ENCODE measurements at places on chromosomes 4 and X.

DNA sequence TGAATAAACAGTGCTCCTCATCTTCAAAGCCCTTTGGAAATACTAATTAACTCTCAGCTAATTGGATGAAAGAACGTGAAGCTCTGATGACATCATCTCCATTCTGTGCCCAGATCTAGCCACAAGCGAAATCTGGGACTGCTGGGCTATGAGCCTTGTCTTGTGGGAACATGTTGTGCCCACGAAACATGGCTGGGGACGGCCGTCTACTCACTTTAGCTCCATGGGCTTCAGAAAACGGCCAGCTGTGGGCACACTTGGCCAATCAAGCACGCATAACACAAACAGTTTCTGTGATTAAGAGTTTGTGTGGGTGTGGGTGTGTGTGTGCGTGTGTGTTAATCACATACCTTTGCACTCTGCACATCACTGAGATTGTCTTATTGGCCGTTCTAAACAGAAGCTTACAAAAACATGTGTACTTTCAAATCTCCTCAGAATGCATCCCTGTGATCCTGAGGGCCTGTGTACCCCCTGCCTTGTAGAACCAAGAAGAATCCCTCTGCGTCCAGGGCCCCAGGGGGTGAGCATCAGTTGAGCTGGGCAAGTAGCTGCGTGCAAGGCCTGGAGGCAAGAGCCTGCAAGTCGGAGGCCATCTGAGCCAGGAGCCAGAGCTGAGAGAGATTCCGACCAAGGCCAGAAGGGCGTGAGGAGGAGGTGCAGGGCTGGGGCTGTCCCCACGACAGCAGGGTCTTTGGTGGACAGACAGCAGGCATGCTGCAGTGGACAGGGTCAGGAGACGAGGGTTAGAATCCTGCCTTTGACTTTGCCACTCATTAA, 18.7 kb upstream of the ZNF185 start:
- no peak for DNase-seq

DNA sequence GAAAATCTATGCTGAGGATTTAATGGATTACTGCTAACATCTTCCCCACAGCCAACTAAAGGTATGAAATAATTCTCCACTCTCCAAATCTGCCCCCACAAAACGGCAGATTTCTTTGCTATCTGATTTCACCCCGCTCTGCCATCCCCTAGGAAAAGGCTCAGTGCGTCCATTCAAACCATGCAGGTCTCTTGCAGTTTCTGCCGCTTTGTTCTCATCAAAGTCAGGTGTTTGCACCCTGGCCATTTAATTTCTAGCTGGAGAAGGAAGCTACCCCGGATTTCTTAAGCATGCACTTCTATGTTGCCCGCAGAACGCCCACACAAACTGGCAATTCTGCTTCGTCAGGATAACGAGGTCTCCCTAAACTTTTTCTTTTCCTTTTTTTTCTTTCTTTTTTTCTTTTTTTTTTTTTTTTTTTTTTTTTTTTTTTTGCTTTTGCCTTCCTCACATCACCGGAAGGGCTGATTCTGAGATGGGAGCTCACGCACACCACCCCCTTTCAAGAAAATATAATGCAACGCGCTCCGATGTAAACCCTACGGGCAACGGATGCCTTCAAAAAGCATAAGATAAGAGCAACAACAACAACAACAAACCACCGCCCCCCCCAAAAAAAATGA, 3.3 kb downstream of the NLGN4X start:
- no peak for DNase-seq

DNA sequence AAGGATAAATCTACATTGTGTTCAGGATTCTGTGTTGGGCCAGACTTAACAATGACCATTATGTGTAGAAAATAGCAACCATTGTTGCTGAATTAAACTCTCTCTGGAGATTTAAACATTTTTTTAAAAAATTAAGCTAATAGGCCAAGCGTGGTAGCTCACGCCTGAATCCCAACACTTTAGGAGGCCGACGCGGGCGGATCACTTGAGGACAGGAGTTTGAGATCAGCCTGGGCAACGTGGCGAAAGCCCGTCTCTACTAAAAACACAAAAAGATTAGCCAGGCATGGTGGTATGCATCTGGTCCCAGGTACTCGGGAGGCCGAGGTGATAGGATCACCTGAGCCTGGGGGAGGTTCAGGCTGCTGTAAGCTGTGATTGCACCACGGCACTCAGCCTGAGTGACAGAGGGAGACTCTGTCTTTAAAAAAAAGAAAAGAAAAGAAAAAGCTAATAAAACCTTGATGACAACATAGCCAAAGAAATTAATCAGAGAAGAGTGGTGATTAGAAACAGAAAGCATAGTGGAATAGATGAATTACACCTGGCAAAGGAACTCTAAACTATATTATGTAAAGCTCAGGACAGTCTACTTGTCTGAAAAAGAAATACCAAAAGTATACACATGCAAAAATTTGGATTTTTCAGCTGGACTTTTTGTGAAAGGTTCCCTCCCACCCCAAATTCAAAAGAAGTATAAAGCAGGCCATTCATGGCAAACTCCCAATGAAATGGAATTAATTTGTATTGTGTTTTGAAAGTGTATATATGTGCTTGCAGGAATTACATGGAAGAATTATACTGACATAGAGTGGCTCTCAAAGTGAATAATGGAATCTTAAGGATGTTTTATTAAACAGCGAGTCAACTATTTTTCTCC, 21.9 kb downstream of the PLS3 start:
- no peak for DNase-seq

GRCh38 chr4:83536362-83537272, 709 bp downstream of the GPAT3 start:
- DNase-seq, result no peak

GRCh38 chrX:114134465-114134864, 449.4 kb upstream of the HTR2C start:
- DNase-seq, result no peak

DNA sequence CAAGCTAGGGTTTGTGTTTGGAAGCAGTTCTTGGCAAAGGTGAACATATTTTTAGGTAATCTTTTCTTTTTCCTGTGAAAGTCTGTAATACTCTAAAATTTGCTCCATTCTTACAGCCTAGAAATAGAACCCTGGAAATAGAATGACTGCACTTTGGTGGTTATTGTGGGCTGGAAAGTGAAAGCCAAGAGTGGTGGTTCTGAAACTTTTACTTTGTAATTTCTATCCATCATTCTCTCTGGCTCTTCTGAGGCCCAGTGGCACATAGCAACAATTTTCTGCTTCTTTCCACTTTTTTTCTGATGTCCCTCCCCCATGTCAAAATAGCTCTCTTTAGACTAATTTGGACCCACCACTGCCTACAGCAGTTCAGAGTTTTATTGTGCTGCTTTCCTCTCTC, 300.4 kb upstream of the RPS6KA3 start:
- DNase-seq, result no peak

DNA sequence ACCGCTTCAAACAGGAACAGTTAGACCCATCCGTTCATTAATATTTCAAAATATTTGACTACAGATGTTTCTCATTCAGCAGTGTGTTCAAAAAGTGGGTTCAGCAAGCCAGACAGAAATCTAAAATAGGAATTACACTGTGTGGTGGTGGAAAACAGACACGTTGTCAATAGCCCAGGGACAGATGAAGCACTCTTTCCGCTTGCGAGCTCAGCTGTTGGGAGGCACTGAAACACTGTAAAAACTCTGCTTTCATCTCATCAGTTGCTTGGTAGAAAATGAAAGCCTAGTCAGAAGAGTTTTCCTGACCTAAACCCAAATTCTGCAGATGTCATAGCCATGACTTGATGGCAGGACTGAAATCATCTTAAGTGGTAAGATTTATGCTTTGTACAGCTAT, 38.5 kb downstream of the LRP2BP start:
- no peak for DNase-seq

DNA sequence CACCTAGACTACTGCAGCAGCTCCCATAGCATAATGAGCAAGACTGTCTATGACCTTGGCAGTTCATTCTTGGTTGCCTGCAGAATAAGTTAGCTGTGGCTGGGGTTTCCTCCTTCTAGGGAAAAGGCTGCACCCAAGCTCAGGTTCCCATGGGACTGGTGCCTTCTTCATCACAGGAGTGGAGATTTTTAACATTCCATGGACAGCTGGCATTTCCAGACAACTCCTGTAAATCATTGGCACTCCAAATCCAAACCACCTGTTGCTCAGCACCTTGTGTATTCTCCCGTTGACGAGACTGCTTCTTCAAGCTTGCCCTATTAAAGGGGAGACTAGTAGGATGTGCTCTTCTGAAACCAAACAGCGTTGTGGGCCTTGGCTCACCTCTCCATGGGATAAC, 7.8 kb upstream of the NUP54 start:
- no peak for DNase-seq

DNA sequence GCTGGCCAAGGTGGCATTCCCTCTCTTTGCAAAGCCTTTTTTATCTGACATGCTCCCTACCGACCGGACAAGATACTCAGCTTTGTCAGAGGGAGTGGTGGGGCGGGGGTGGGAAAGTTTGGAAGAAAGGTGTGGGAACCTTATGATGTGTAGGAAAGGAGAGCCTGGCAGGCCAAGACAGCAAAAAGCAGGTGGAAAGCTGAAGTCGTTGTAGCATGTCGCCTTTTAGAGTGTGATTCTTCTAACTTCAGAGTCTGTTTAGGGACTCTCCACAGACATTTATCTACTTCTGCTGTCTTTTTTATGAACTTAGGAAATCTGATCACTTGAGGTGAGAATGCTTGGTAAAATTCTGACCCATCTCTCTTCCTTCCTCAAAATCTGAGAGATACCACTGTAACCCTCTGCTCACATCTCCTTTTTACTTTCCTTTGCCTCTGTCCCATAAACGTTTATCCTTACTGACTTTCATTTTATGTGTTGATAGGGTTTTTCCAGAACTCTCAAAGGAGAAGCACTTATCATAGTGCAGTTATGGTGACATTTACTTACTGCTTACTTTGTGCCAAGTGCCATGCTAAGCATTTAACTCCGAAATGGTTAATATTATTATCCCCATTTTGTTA, 8.2 kb upstream of the RUFY3 start:
- DNase-seq, result no peak

DNA sequence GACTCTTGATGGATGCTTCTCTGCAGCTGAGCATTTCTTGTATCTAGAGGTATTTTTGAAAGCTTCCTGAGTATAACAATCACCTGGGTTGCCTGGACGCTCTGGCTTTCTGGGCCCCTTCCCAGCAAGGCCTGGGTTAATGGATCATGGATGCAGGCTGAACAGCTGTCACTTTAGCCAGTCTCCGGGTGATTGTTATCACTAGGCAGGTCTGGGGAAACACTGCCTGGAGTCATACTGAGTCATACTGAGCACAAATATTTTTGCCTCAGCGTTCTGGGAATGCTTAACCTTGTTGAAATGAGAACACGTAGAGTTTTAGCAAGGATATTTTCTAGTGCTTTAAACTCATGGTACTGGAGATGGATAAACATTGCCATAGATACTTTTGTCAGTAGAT, 102.6 kb downstream of the PHEX start:
- no peak for DNase-seq

DNA sequence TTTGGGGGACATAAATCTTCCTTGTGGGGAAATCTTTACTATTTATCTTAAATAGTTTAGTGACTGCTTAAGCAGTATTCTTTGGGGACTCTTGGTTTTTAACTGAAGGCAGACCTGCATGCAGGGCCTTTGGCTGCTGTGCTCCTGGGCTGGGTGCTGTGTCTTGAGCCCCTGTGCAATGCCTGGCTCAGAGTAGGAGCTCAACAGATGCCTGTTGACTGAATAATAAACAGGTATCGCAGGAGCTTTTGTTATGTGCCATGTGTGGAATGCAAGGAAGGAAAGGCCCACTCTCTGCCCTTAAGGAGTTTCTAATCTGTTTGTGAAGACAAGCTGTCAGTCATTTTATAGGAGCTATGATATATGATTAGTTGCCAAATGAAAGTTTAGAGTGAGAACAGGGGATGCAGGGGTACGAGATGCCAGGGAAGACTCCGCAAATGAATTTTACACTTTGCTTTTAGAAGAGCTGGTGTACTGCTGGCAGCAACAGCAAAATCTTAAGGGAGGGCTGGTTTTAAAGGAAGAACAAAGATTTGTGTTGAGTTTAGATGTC, 6.7 kb downstream of the GAB1 start:
- DNase-seq, result no peak

- DNase-seq, result no peak
Observed at GRCh38 chr4:144350706-144351105, 210.2 kb upstream of the GYPA start.

DNA sequence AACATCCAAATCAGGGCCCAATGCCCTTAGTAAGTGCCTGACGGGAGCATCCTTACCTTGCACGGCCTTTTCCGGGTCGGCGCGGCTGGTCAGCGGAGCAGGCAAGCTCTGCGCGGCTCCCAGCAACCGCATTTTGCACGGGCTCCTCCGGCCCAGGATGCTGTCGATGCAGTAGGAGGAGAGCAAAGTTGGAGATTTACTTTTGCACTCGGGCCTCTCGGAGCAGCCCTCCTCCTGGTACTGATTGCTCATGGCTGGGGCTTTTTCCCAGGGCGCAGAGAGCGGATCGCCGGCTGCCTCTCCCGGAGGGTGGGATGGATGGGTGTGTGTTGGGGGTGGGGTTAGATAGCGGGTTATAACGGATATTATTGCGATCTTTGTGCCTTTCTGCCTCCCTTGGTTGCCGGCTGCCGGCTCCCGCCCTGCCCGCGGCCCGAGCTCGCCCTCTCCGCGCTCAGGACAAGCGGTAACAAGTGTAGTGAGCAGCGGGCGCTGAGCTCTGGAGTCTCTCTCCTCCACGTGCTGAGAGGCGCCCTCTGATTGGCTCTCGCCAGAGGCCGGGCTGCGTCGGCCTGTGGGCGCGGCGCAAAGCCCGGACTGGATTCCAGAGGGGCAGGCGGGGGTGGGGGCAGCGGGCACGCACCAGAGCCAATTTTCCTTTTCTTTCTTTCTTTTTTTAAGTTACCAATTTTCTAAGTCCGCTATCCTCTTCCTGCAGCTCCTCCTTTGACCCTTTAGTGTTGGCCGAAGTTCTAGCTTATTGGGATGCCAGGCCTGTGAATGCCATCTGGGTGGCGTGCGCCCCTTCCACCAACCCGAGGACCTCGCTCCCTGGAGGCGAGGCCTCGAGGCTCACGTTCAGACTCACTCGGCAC, at the start of gene ARX:
TSS of gene ARX (minus strand) at position 480 of the 875 bp plus-strand sequence. CDS start at position 252, 228 bp downstream.
- no peak for DNase-seq

DNA sequence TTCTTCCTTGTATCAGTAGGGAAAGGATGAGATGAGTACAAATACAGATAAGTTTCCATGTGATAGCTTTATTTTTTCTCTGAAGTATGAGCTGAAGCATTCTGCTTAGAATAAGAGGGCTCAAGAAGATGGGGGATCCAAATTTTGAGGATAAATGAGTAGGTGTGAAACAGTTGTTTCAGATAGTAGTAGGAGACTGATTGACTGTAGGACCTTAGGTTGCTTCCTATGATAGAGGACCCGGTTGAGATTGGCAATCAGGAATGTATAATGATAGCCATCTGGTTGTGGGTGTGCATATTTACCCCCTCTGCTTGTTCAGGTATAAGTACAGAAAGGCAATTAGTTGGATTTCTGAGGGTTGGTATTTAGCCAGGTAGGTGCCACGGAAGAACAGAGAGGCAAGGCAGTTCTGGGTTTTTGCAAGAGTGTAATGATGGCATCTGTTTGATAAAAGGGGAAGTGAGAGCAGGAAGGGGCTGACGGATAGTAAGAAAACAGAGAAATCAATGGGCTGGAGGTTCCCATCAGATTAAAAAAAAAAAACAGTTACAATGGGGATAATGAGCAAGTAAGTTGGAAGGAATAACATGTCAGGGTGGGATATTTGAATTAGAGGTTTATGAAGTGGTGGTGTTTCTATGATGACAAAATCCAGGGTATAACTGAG, 13.7 kb downstream of the OCRL start:
- no peak for DNase-seq
